Activated T-cell treated with anti-CD3 and anti-CD28 coated beads for 48 hours (primary cell): ENCODE measurements at places on chromosomes 2 and 18.

DNA sequence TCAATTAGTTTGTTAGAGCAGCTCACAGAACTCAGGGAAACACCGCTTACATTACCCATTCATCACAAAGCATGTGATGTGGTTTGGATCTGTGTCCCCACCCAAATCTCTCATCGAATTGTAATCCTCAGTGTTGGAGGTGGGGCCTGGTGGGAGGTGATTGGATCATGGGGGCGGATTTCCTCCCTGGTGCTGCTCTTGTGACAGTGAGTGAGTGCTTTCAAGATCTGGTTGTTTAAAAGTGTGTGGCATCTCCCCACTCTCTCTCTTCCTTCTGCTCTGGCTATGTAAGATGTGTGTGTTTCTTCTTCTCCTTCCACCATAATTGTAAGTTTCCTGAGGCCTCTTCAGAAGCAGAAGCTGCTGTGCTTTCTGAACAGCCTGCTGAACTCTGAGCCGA, 63.5 kb upstream of the AGPS start:
- DNase-seq, result no peak

- no peak for DNase-seq
These were observed 169.8 kb downstream of the TRIM43 start for GRCh38 chr2:95761556-95761955.

GRCh38 chr2:224668123-224668909, 47.8 kb downstream of the CCDC195 start:
- no peak for DNase-seq

DNA sequence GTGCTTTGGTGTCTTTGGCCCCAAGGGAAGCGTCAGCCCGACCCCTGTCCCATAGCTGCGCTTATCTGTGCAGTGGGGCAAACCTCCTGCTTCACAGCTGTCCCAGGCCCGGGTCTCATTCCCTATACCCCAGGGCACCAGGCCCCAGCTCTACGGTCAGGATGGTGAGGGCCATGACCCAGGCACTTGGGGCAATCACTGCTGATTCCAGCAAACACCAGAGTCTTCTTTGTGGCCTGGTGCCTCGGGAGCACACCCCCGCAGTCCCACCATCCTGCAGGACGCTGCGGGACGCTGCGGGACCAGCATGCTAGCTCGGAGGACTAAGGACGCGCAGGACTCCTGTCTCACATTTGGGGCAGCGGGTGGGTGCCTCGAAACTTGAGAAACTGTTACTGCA, 116.9 kb upstream of the HDAC4 start:
- no peak for DNase-seq

DNA sequence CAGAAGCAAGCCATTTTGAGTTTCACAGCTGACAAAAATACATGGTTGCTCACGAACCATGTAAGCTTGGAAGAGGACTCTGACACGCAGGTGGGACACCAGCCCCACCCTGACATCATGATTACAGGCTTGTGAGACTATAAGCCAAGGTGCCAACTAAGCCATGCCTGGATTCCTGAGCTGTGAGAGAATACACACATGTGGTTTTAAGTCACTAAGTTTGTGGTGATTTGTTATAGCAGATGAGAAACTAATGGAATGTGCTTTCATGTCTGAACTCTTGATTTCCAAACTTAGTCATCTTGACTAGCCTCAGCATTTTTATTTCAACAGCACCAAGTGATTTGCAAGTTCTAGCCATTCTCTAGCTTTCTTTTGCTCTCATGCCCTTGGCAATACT, 676.1 kb upstream of the CELF4 start:
- no peak for DNase-seq

GRCh38 chr2:133848111-133848649, 279.9 kb upstream of the NCKAP5 start:
- no peak for DNase-seq

DNA sequence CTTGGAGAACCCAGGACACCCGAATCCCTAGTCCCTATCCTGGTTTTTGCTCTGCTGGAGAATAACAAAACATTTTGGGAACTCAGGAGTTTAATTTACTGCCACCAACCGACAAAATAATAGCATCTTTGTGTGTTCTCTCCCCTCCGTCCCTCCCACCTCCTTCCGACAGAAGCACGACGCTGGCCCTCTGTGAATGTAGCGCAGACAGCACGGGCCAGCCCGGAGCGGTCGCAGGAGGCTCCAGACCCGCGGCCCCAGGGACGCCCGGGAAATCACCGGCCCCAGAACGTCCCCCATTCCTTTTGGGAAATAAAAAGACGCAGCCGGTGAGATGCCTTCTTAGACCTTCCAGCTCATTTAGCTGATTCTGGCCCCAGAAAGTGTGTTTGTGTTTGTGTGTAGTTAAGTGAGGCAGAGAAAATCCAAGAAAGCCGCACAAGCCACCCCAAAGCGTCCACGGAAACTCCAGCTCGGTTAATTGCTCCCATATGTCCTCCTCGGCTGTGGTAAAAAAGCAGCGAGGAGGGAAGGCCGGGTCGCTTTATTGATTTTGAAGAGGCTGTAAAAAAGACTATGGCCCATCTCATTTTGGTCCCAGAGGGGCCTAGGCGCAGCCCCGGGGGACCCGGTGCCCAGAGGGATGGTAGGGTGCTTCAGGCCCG, 577 bp upstream of the TANC1 start:
- no peak for DNase-seq

- DNase-seq, result no peak
These were observed 165.8 kb downstream of the TNS1 start for GRCh38 chr2:217836901-217837491.

DNA sequence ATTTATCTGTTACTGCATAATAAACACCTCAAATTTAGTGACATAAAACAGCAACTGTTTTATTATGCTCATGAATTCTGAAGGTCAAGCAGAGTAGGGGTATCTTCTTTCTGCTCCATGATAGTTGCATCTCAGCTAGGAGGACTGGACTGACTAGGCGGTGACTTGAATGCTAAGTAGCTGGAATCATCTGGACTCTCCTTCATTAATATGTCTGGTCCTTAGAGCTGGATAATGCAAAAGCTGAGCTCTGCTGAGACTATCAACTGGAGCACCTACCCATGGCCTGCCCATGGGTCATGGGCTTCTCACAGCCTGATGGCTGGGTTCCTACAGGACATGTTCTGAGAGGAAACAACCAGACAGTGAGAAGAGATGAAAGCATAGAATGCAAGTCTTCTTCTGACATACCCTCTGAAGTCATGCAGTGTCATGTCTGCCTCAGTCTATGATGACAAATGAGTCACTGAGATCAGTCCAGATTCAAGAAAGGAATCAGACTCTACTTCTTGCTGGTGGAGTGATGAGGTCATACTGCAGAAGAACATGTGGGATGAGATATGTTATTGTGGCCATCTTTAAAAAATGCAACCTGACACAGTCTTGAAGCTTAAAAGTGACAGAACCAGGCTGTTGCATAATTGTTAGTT, 174.2 kb upstream of the OSR1 start:
- DNase-seq, result no peak

GRCh38 chr2:23513872-23514793, 129.2 kb downstream of the KLHL29 start:
- no peak for DNase-seq

DNA sequence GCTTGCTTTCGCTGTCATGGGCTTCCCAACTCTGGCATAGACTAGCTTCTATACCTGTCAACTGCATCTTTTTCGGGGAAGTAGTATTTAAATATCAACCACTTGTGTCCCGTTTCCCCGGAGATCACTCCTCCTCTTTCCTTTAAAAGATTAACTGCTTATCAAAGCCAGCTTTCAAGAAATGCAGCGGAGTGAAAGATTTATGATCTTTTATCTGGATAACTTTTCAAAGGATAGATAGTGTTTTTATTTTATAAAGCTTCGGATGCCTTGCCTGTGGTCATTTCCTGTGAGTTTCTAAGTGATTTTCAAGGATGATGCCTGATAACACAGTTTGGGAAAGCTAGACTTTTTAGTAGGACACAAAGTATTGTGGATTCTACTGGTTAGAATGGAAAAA, 2.9 kb upstream of the IGFBP5 start:
- no peak for DNase-seq

DNA sequence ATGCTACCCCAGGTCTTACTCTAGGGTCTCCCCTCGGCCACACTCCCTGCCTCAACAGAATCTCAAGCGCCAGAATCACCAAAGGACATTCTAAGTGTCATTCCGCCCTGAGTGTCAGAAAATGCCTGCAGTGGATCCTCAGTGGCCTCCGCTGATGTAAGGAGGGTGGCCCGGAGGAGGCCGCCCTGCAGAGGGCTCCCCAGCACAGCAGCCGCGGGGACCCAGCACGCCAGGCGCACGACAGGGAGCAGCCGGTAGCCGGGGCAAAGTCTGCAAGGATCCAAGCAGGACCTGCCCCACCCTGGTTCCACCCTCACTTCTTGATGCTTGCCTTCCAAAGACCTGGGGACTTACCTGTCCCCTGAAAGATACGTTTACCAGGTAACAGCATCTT, 54.2 kb upstream of the ID2 start:
- no peak for DNase-seq

DNA sequence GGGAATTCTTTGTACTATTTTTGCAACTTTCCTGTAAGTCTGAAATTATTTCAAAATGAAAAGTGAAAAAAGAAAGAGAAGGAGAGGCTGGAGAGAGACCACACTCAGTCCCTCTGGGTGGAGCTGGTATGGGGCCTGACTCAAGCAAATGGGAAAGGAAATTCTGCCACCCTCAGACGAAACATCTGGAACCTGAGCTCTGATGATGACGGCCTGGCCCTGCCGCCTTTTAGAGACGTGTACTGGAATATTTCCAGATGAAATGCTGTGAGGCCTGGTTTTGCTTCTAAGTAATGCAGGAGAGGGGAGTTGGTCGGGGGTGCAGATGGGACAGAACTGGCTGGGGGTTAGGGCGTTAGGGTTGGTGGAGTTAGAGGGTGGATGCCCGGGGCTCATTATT, 57.4 kb upstream of the GLI2 start:
- DNase-seq, result no peak

DNA sequence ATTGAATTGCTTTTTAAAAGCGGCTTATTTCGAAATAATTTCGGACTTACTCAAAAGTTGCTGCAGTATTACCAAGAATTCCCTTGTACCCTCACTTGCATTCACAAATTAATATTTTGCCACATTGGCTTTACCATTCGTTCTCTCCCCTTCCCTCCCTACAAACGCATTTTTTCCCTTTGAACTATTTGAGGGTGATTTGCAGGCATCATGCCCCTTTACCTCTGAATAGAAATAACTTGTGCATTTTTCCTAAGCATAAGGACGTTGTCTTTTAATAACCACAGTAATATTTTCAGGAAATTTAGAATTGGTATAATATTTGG, 608 bp downstream of the CCDC138 start:
- DNase-seq, result no peak

DNA sequence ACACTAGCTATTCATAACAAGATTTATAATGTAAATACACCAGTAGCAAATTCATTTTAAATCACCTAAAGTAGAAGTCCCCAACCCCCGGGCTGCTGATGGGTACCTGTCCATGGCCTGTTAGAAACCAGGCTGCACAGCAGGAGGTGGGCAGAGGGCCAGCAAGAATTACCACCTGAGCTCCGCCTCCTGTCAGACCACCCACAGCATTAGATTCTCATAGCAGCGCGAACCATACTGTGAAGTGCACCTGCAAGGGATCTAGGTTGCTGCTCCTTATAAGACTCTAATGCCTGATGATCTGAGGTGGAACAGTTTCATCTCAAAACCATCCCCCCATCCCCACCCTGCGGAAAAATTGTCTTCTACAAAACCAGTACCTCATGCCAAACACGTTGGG, 71.3 kb downstream of the KANSL1L start:
- DNase-seq, result no peak

DNA sequence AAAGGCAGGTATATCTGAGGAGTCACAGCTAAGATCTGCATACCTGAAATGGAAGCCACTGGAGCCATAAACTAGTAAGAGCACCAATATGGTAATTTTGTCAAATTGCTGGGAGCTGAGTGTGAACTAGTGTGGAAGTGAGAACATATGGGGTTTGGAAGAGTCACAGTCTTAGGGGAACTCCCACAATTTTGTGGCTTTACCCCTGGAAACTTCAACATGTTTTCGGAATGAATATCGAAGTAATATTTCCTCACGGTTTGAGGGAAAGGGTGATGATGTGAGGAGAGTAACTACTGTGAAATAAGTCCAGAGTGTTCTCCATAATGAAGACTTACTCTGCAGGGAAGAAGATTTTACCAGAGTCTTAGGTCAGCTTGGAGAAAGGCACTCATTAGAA, 565.9 kb downstream of the RIT2 start:
- DNase-seq, result no peak

GRCh38 chr18:67417864-67418523, 98.5 kb downstream of the DSEL start:
- no peak for DNase-seq
